Esophagus mucosa (tissue), 1 donor: ENCODE measurements at places on chromosomes 4 and X. TPM values are rescaled to one million over a fixed set of nuclear protein-coding genes. Genes with fewer than 3 reads are reported as not detected.

GRCh38 chr4:13160920-13161319 is 323.2 kb downstream of the RAB28 start:
- no peak for ATAC-seq

Gene PCDH11X
- total RNA-seq = not detected

DNA sequence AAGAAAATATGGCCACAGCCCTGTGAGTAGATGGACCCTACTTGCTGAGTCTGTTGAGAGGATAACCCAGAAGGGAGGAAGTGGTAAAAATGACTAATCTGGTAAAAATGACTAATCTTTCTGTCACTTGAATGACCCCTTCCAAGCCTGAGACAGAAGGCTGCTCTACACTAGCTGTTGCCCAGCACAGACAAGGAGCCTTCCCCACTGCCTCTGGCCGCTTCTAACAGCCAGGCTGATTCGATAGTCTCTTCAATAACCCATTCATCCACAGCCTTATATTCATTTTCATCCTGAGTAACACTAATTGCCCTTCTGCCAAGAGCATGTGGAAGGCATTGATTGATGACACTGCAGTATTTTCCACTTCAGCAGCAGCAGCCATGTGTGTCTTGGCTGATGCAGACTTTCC is 18.4 kb downstream of the MAGEB17 start:
- ATAC-seq = no peak

DNA sequence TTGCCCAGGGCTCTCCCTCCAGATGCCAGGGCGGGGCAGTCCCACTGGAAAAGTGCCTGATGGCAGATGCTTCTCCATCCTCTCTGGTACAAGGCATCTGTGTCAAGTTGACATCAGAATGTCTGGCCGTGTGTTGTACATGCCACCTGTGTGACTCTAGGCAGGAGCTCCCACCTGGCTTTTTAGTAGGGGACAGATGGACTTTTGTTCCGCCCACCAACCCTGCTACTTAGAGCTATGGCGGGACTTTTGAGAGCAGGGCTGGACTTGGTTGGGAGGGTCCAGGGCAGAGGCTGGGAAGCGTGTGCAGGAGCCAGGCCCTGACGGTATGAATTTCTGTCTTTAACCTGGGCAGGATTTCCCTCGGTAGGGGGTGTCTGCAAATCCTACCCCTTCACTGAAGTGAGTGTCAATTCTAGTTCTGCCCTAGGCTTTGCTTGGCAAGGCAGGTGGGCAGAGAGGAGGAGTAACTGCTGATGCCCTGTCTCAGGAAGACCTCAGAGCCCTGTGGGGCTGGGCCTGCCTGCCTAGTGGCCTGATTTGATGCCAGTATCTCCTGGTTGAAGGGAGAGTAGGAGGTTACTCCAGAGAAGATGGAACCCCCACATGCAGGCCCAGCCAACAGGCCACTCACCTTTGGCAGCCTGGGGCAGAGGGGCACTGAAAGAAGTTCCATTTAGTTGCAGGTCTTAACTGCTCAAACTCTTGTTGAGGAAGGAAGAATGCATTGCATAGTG is 99.1 kb downstream of the PJA1 start:
- ATAC-seq = no peak

- ATAC-seq = no peak
Measured at GRCh38 chr4:83785891-83786290, 250.0 kb downstream of the GPAT3 start.

Gene GNRHR
- 0.56 TPM for total RNA-seq

Gene OPRPN
- total RNA-seq = not detected

Gene MAP3K15
- not detected for total RNA-seq

Gene PWWP3B
- 0.04 TPM for total RNA-seq

DNA sequence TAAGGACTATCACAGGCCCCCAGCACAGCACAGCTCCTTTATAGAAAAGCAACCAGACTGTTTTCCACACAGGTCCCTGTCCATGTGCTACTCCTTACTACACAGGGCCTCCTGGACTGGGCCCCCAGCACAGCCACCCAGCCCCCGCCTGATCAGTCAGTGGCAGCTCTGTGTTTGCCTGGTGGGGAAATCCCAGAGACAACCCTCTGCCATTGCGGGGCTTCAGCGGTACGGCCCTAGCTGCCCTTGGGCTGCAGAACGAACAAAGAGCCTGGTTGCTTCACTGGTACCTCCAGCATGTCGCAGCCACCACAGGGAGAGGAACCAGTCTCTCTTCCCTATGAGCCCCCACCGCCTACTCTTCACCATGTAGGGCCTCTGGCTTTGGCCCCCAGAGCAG is 30.7 kb downstream of the CBR4 start:
- no peak for ATAC-seq

Gene MAGEA10
- total RNA-seq = not detected

DNA sequence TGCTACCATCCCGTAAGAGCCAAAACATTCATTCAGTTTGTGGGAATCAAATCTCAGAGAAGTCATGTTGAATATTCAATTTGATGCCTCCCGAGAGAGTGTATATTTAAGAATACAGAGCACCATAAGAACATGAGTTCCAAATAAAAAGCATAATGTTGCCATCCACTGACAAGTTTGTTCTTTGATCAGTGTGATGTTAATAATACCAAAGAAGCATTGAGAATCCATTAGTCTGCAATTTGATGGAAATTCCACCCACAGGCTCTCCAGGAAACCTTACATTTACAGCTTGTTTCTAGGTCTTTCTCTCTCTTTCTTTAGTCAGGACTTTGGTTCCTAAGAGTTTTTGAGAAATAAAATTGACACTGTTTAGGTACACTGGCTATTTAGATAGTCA is 200.6 kb upstream of the SFRP2 start:
- no peak for ATAC-seq

DNA sequence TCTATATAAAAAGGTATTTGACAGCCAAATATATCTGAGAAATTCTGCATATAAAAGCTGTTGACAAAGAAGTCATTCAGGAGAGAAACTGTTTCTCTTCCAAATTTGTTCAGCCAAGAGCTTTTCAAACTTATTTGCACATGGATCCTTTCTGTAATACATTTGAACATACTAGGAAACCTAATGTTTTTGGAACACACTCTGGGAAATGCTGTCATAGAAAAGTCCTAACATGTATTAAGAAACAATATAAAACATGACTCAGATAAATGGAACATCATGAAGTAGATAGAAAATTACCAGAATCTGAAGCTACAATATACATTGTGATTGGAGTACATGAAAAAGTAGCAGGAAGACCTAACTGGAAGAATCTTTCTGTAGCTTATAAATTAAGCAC is 781.5 kb upstream of the EPHA5 start:
- ATAC-seq = no peak

DNA sequence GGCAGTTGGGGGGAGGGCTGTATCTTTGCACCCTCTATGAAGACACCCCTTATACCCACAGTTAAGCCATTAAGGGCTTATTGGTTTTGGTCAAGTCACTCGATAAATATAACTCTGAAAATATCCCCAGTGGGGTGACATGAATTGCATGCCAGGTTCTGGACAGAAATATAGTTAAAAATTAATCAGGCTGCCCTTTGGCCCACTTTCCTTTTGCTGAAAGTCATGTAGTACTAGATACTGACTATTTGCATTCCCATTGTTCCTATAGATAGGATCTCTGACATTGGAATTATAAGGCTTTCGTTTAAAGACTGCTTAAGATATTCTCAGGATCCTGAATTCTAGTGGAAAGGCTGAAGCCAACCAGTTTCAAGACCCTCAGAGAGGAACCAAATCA is 43.5 kb upstream of the LAMP2 start:
- ATAC-seq = no peak

- ATAC-seq = no peak
Measured at GRCh38 chr4:168794881-168795280, 215.2 kb downstream of the CBR4 start.

DNA sequence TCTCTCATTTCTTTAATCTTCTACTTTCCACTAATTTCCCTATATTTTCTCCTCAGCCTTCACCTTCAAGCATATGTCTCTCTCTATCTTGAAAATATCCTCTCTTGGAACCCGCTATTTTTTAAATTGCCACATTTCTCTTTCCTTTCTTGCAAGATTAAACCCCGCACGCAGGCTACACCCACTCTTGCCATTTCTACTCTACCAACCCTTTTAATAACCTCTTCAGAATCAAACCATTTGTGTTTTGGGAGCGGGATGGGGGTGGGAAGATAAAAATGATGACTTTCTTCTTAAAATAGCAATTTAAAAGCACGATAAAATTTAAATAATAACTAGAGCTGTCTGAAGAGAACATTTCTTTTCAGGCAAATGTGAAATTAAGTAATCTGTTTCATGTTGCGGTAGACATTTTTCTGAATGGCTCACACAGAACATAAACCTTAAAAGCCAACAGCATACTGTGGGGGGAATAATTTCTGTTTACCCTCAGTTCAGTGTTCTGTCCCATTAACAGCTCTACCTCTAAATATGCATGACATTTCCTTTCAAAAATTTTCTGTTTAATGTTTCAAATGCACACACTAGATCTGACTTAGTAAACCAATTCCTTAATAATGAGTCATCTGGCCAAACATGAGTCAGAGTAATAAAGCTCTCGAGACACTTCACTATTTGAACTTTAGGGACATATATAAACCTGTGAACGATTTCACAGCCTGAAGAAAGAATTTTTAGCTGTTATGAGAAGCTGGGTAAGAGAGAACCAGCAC is 20.5 kb downstream of the ARSJ start:
- ATAC-seq = peak; percentile 91

Gene XKRX
- 3.7 TPM for total RNA-seq

GRCh38 chr4:165319509-165319908 is 8.0 kb upstream of the MSMO1 start:
- ATAC-seq = no peak

DNA sequence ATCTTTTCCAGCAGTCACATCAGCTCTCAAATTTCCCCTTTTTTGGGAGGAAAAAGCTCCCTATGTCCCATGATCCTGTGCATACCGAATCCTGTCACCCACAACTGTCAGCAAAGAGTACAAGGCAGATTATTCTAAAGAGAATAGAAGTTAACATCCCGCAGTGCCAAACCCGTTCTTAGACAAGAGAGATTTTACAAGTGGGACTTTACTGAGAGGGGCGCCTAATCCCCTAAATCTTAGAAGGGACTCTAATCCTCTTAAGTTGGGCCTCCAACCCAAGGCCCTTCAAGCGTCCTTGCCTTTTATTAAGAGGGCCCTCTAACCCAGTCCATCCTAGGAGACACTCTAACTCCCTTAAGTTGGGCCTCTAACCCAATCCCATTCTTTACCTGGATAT is 193.9 kb downstream of the CPXCR1 start:
- no peak for ATAC-seq

DNA sequence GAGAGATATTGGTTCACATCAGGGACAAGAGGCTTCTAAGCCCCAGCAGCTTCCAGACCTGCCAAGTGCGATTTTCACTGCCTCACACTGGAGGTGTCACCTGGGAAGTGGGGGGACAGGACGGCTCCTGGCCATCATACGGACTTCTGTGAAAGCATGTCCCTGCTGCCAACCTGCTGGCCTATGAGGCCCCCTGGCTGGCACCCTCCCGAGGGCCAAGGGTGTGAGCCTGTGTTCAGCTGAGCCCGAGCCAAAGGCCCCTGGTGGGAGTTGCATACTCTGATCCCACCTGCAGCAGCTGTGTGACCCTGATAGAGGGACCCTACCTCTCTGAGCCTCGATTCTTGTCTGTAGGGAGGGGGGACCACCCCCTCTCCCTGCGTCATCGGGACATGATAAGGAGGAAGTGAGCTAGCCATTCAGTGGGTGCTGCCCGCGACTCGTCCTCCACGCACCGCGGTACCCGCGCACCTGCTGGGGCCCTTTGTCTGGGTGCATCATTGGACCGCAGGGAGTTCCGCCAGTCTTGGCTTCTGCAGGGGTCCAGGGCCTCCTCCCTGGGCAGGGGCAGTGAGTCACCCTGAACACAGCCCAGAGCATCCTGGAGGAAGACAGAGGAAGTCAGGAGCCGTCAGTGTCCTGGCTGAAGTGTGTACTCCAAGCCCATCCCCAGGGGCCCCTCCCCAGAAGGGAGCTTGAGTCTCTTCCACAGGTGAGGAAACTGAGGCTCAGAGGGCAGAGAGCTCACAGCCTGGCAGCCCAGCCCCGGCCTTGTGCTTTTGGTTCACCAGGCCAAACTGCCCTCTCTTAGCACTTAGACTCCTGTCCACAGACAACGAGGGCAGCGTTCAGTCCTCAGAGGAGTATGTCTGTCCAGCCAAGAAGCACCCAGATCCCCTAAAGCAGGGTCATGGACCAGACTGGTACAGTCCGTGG is 24.1 kb downstream of the C4orf50 start:
- ATAC-seq = no peak

DNA sequence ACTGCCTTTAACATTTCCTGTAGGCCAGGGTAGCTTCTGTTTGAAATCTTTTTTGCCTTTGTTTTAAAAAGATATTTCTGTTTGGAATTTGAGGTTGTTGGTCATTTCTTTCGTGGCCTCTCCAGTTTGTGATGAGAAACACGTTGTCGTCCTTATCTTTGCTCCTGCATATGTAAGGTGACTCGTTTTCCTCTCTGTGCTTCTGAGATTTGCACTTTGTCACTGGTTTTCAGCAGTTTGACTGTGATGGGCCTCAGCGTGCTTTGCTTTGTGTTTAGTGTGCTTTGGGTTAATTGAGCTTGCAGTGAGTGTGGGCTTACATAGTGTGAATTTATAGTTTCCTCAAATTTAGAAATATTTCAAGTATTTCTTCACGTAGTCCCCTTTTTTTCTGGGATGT is 81.5 kb downstream of the FAM193A start:
- no peak for ATAC-seq

GRCh38 chr4:186942758-186943377 is 219.2 kb upstream of the FAT1 start:
- no peak for ATAC-seq

Gene POU3F4
- total RNA-seq = not detected

GRCh38 chr4:8872402-8873291 is 1.0 kb upstream of the HMX1 start:
- no peak for ATAC-seq

- peak; percentile 61 for ATAC-seq
Measured at GRCh38 chr4:140136509-140136908, 17.5 kb downstream of the MAML3 start.

Gene ARMCX2
- total RNA-seq = 3.4 TPM

DNA sequence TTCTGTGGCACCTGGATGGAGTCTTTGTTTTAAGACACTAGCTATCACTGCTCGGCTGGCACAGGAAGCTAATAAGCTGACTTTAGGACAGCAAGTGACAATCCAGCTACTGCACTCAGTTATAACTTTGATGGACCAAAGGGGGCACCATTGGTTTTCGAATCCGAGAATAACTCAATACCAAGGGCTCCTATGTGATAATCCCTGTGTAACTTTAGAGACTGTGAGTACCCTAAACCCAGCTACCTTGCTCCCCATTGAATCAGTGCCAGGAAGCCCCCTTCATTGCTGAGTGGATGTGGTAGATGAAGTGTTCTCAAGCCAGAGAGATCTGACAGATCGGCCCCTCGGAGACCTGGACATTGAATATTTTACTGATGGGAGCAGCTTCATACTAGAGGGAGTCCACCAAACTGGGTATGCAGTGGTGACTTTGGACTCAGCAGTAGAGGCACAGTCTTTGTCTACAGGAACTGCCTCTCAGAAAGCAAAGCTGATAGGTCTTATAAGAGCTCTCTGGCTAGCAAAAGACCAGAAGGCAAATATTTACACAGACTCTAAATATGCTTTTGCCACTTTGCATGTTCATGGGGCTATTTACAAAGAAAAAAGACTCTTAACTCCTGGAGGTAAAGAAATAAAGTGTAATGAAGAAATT is 35.5 kb upstream of the UGT2B7 start:
- no peak for ATAC-seq
